NCI-H510A treated with DMSO at 0.1 percent for 48 hours (cell line): ENCODE measurements at places on chromosomes 3 and 15.

- DNase-seq, result no peak
Measured at GRCh38 chr3:121594850-121595249, 1.7 kb downstream of the FBXO40 start.

DNA sequence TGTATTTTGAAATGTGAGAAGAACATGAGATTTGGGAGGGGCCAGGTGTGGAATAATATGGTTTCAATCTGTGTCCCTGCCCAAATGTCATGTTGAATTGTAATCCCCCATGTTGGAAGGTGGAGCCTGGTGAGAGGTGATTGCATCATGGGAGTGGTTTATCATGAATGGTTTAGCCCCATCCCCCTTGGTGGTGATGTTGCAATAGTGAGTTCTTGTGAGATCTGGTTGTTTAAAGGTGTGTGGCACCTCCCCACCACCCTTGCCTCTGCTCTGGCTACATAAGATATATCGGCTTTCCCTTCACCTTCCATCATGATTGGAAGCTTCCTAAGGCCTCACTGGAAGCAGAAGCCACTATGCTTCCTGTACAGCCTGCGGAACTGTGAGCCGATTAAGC is 23.9 kb upstream of the TMEM108 start:
- DNase-seq, result no peak

- DNase-seq, result no peak
Measured at GRCh38 chr3:44974416-44974815, 1.6 kb downstream of the ZDHHC3 start.

GRCh38 chr3:62837145-62837787 is 38.0 kb downstream of the CADPS start:
- DNase-seq, result no peak

DNA sequence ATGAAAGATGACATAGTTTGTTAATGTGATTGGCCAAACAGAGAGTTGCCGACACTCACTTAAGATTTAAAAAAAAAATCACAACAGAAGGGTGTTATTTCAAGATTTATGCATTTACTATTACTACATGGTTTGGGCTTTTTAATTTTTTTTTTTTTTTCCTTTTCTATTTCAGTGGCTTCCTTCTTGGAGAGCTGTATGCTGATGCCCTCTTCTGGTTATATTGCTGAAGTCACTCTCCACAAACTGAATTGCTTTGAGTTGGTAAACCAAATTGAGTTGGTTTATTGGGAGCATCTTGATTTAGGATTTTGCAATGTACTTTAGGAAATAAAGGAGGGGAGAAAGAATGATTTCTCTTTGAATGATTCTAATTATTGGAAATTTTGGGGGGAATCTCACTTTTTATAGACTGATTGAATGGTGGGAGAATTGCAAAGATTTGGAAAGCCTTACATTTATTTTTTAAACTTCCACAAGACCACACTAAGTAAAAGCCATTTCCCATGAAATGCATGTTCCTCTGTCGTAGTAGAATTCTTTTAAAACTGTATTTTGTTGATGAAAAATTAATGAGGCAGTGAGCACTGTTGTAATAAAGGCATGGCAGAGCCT is 186.6 kb upstream of the FEZF2 start:
- DNase-seq, result no peak

- DNase-seq, result no peak
Measured at GRCh38 chr15:75648156-75649000, 666 bp downstream of the SNX33 start.

DNA sequence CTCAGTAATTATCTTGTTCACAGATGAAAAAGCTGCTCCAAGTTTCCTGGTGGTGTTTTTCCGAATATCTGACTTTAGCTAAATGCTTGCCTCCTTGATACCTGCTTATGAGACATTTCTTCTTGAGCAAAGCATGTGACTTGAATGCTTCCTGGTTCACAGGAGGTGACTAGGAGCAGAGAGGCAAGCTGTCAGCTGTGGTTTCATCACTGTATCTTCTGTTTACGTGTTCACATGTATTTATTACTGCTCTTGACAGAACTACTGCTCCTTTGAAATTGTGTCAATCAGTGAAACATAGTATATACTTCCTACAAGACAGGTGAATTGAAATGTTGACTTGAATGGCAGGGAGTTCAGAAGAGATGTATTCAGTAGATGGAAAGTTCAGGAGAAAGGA is 8.9 kb upstream of the SPPL2A start:
- DNase-seq, result no peak

- no peak for DNase-seq
Measured at GRCh38 chr3:174423936-174424335, 435.2 kb upstream of the NAALADL2 start.

GRCh38 chr3:101512396-101512645 is 691 bp downstream of the SENP7 start:
- no peak for DNase-seq

DNA sequence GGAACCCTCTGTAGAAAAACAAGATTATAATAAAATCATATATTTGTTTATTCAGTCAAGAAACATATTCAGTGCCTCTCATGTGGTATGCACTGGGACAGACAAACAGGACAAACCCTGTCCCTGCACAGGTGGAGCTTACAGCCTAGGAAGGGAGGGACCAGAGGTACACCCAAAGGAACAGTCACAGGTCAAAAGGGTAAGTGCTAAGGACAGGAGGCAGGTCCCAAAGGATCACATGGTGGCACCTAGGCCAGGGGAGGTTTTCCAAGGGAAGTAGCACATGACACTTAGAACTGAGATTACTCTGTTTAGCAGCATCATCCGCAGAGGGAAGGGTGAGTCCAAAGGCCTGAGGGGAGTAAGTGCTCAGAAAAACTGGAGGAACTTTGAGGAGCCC is 254.4 kb upstream of the ARRDC4 start:
- no peak for DNase-seq

DNA sequence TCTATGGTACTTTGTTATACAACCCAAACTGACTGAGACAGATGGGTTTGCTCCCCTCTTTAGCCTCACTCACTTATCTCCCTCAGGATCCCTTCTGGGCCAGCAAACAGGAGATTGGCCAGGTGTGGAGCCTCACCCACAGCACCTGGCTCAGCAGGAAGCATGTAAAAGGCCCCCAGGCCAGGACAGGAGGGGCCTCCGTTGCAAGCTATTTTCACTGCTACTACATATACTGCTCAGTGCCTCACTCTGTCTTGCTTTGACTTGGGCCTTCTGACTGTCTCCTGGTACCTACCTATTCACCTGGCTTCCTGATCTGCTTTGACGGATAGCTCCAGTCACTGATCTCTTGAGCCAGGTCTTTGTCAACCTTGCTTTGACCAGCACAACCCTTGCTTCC is 20.4 kb upstream of the TPM1 start:
- DNase-seq, result no peak

GRCh38 chr3:46523556-46523955 is 25.8 kb downstream of the RTP3 start:
- DNase-seq, result no peak

- no peak for DNase-seq
Measured at GRCh38 chr15:62512904-62513303, 347.8 kb upstream of the C2CD4B start.

DNA sequence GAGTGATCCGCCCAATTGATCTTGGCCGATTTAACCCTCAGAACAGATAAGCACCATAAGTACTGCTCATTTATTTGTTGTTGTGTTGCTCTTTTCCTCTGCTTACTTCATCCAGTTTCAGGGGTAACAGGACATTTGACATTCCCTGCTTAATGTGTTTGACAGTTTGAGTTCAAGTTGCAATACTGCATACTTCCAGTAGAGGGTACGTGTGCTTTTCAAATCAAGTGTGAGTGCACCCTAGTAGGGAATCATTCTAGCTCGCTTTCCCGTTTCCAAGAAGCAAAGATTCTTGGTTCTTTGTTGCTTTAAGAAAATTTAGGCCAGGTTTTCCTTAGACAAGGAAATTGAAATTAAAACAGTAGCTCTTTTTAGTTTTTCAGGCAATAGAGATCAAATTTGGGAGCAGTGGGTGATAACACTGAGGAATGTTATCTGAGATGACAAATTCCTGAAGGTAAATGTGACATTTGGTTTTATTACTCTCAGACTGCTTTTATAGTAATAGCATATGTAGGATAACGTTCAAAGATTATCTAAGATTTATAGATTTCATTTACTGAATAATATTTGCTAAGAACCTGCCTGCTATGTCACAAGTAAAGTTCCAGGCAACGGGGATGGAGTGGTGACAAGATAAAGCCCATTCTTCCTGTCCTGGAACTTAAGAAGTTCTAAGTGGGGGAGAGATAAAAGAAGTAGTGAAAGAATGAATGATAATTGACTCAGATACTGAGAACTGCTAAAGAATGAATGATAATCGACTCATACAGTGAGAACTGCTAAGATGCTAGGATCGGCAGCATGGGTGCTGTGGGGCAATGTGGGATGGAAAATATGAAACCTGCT is 73.3 kb downstream of the SYNPR start:
- DNase-seq, result peak; percentile 64

DNA sequence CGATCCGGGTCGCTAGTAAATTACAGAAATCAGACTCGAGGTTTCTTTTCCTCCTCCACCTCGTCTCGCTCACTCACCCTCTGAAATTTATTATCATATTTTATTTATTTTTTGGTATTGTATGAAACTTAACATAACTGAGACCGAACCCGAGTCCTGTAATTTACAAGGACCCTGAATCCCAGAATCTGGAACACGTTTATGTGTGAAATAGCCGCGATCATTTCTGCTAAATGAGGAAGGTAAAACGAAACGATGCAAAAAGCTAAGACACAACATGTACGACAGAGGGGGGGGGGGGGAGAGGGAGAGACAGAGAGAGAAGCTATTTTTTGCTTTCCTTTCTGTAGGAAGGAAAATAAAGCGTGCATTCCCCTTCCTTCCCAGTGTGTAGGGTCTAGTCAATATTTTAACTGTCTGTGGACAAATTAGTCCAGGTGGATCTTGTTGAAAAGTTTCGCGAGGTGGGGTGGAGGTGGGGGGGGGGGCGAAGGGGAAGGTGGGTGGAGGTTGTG is 1.6 kb downstream of the BBX start:
- DNase-seq, result no peak

GRCh38 chr15:87082581-87082980 is 1002.9 kb downstream of the AGBL1 start:
- no peak for DNase-seq

DNA sequence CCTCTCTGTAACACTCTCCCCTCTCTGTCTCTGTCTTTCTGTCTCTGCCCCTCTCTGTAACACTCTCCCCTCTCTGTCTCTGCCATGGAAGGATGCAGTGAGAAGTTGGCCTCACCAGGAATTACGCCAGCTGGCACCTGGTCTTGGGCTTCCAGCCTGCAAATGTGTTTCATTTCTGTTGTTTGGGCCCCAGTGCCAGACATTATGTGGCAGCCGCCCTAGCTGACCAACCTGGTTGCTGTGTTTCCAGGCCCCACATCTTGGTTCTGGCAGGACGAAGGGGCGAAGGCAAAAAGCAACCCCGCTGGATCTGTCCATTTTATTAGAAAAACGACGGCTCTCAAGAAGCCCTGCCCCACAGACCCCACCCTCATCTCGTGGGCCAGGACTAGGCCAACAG is 5.2 kb upstream of the ZXDC start:
- DNase-seq, result no peak

DNA sequence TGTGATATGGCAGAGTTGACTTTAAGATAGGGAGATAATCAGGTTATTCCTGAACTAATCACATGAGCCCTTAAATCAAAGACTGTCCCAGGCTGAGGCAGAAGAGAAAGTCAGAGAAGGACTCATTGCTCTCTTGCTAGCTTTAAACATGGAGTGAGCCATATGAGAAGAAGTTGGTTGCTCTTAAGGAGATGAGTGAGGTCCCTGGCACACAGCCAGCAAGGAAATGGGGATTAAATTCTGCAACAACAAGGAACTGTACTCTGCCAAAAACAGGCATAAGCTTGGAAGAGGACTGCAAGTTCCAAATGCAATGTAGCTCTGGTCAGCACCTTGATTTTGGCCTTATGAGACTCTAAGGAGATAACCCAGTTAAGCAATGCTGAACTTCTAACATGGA is 457.0 kb downstream of the PLOD2 start:
- no peak for DNase-seq

GRCh38 chr3:89372456-89372855 is 265.0 kb downstream of the EPHA3 start:
- no peak for DNase-seq

GRCh38 chr3:111690242-111690641 is 95.1 kb upstream of the ZBED2 start:
- DNase-seq, result no peak

- DNase-seq, result peak; percentile 88
Measured at GRCh38 chr3:119498186-119499011, at the start of gene TIMMDC1. Gene TIMMDC1, plus strand, starts transcription at chr3:119498547. Its CDS starts 187 bp downstream, at chr3:119498734.
